Activated CD4-positive, CD25-positive, alpha-beta regulatory T cell treated with anti-CD3 and anti-CD28 coated beads, Interleukin-2, amount 50 U/mL, for 72 hours (primary cell): ENCODE measurements at places on chromosomes 16 and 17.
A peak's percentile ranks its signal among the peaks of the same experiment; 100 is the strongest.

DNA sequence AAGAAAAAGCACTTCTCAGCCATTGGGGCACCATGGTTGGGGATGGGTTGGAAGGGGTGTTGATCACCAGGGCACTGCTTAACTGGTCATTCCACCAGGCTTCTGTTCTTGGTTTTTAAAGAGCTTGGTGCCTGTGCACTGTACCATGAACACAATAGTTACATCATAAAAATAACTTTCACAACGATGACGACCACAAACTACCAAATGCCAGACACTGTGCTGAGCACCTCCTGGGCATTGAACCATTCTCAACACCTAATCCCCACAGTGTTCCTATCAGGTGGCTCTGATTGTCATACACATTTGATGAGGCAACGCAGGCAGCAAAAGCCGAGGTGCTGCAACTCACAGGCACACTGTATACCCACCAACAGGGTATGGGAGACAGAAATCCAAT lies 208.0 kb downstream of the FOXL1 start:
- DNase-seq = no peak

DNA sequence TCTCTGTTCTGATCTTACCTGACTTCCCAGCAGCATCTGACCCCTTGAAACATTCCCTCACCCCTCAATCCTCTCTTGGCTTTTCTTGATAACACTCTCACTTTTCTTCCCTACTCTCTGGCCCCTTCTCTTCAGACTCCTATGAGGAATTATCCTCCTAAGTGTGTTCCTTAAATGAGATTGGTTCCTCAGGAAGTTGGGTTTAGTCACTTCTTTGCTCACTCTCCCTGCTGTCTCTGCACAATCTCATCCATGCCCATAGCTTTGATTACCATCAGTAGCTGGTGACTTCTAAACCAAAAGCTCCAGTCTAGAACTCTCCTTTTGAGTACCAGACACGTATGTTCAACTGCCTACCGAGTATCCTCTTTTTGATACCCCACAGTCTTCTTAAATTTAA lies 13.0 kb downstream of the MED24 start:
- DNase-seq = no peak

- no peak for DNase-seq
Measured at GRCh38 chr16:67202426-67202825, 3.5 kb downstream of the ELMO3 start.

- no peak for DNase-seq
Measured at GRCh38 chr16:11501632-11502031, 85.1 kb downstream of the LITAF start.

- no peak for DNase-seq
Measured at GRCh38 chr17:40452921-40453378, 9.7 kb downstream of the IGFBP4 start.

DNA sequence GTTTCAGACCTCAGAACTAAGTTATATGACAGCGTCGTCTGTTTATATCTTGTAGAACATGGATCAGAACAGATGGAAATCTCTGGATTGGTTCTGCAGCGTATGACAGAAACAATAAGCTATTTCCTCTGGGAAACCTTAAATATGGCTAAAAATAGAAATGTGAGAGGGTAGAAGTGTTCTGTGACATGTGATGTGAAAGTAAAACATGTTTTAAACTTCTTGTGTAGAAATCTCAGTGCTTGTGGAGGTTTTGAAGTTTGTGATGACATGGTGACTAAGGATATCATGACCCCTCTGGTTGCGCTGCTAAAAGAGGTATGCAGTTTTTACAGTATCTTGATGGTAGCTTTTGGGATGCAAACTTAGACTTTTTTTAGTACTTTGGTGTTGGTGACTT lies 2.8 kb downstream of the HEATR3 start:
- DNase-seq = no peak

DNA sequence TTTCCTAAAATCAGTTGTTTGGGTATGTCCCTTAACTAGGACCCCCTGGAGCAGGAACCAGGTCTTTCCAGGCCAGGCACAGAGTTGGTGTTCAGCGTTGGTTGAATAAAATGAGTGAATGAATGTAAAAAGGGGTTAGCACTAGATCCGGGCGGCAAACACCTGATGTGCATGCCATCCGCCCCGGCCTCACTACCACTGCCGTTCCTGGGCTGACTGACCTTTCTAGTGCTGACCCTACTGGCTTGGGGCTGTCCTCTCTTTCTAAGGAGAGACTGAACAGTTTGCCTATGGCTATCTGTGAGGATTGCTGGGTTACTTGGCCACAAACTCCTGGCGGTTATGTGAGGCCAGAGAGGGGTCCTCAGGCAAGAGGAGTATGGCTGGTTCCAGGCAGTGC lies 10.1 kb upstream of the PHF12 start:
- no peak for DNase-seq

DNA sequence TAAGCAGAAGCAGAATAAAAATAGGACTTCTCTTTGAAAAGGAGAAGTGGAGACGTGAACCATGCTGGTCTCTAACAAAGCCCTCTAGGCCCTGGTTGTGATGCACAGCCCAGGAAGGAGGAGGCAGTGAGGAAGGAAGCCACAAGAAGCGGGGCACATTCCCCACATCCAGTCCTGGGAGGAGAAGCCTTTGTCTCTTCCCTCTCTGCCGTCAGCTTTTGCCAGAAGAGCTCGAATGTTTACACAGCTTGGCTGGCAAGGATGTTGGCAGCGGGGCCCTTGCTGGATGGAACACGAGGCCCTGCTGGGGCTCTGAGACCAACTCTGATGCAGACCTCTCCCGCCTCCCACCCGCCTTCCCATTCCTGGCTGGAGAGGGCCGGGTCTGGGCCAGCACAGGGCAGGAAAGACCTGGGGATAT lies 91.3 kb downstream of the MAF start:
- no peak for DNase-seq

DNA sequence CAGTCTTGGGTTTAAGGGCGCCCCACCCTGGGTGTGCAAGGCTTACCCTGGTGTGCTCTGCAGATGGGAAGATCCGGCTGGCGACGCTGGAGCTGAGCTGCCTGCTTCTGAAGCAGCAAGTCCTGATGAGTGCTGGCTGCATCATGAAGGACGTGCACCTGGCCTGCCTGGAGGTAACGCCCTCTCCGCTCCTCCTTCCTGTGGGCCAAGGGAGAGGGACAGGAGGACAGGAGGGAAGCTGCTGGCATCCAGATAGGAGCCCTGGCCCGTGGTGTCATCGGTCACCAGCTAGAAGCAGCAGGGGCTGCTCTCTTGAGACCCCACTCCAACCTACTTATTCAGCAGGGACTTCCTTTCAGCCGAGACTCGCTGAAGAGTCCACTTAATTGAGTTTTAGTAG lies 97.8 kb downstream of the CLEC16A start:
- DNase-seq = no peak

DNA sequence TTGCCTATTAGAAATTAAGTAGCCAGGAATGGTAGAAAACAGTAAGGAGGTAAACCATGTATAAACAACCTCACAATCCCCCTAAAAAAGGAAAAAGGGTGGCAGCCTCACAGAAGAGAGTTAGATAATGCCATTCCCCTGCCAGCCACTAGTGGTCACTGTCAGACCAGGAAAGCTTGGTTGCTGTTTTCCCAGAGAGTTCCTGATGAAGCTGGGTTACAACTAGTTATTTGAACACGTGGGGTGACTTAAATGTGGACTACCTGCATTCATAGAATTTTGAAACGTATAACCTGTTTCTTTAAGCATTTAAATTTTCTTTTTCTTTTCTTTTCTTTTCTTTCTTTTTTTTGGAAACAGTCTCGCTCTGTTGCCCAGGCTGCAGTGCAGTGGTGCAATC lies 5.8 kb downstream of the GPRC5C start:
- no peak for DNase-seq

DNA sequence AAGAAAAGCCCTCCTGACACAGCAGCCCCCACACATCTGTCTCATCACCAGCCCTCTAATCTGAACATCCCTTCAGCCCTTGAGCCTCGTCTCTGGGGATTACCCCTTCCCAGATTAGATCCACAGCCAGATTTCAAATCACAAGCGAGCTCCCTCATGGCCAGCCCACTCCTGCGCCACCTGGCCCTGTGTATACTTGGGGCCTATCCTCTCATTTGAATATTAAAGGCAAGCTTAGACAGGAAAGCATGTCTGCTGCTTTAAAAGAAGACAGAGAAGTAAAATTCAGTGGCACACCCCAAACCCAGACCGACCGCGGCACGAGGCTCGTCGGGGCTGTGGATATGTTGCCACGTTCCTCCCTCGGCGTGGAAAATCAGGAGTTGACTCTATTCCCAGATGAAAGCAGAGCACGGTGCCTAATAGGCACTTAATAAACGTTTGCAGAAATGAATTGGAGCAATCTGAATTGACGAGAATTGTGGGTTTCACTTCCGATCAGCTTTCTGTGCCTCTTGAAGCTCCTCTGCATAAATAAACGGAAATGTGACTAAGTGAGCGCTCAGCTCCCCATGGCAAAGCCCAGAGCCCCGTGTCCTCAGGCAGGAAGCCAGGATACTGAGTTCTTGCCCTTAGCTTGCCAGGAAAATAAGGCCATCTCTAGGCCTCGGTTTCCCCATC lies 108.0 kb downstream of the CCDC182 start:
- DNase-seq = no peak

- DNase-seq = no peak
Measured at GRCh38 chr17:50462446-50462845, 6.2 kb downstream of the CHAD start.

DNA sequence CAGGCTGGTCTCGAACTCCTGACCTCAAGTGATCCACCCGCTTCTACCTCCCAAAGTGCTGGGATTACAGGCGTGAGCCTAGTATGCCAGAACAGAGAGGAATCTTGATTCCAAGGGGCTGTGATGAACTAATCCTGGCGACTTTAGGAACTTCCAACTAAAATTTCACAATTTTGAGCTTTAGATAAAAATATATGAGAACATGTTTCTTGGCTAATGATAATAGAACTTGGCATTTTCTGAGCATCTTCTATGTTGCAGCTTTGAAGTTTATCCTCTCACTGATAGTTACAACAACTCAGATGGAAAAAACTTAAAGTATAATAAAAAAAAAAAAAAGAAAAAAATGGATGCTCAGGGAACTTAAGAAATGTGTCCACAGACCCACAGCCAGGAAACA lies 69.8 kb upstream of the WSCD1 start:
- DNase-seq = no peak

- DNase-seq = no peak
Measured at GRCh38 chr16:11520442-11520841, 66.3 kb downstream of the LITAF start.

GRCh38 chr16:27645396-27645795 lies 95.5 kb downstream of the KATNIP start:
- DNase-seq = no peak

DNA sequence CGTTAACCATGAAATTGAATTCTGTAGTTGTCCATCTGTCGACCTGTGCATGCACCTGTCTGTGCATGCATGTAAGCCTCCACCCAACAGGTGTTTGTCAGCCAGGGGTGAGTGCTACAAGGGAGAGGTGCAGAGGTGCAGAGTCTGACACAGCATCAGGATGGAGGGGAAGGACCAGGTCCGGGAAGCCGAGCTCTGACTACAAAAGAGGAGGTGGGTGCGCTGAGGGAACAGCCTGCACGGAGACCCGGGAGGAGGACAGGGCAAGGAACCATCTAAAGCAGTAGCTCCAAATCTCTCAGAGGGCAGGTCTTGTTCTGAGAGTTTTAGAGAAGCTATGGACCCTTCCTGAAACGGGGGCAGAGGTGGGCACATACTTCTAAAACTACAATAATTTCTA lies 54.1 kb downstream of the B9D1 start:
- no peak for DNase-seq

- DNase-seq = no peak
Measured at GRCh38 chr16:52549011-52549692, 2.2 kb upstream of the TOX3 start.

DNA sequence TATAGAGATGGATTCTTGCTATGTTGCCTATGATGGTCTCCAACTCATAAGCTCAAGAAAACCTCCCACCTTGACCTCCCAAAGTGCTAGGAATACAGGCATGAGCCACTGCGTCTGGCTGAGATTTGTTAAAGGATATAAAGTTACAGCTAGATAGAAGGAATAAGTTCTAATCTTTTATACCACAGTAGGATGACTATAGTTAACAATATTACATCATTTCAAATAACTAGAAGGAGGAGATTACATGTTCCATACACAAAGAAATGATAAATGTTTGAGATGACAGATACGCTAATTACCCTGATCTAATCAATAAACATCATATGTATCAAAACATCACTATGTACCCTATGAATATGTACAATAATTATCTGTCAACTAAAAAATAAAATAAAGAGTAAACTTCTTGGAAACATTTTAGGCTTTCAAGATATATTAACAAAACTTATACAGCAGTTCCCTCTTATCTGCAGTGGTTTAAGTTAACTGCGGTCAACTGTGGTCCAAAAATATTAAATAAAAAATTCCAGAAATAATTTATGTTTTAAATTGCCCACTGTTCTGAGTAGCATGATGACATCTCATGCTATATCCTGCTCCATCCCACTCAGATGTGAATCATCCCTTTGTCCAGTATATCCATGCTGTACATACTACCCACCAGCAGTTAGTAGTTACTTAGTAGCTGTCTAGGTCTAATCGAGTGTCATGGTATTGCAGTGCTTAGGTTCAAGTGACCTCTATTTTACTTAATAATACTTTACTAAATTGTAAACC lies 129.2 kb upstream of the NACA2 start:
- DNase-seq = no peak

DNA sequence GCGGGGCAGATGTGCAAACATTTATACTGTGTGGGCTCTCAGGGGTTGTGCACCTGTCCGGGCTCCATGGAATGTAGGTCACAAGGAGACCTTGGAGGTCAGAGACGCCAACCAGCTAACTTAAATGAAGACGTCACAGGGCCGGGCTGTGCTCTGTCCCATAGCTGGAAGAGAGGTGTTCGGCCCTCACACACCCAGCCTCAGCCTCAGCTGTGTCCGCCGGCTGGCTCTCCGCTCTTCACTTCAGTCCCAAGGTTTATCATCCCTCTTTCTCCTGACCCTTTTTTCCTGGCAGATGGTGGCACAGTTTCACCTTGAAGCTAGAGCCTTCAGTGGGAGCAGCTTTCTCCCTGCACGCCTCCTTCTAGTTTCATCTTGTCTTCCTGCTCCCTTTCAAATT lies 6.0 kb upstream of the RBFOX3 start:
- DNase-seq = no peak

GRCh38 chr17:47695429-47696376 lies 1.7 kb downstream of the TBKBP1 start:
- DNase-seq = peak; percentile 31

DNA sequence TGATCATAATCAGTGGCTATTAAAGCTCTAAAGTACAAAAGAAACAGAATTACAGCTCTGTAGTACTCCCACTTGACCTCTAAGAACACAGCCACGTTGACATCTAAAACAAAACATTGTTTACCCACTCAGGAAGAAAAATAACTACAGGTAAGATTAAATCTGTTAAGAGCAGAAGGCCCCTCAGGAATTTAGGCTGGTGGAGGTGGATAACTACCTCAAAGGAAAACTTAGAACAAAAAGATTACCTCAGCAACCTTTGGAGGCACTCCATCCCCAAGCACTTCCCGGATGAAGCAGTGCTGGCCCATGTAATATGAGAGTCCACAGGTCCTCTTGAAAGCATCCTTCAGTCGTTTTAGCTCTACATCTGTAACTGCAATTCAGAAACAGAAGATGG lies 46.7 kb downstream of the USP32 start:
- DNase-seq = no peak

GRCh38 chr16:58393138-58393504 lies 850 bp downstream of the GINS3 start:
- no peak for DNase-seq
